ENCODE measurements at places on chromosomes 16 and 17. TPM values are rescaled to one million over a fixed set of nuclear protein-coding genes. Genes with fewer than 3 reads are reported as not detected.

The HID1 gene
- 103 TPM for total RNA-seq

The GDPD3 gene
- total RNA-seq = 0.53 TPM

The SCARF1 gene
- total RNA-seq = 295 TPM

The KRT14 gene
- 10.3 TPM for total RNA-seq

The TBC1D3I gene
- not detected for total RNA-seq

The ESRP2 gene
- total RNA-seq = not detected

The ATAD5 gene
- under 0.01 TPM for total RNA-seq

The PLXDC1 gene
- total RNA-seq = 23.8 TPM

The KCNAB3 gene
- total RNA-seq = not detected
